ENCODE measurements at places on chromosomes 13 and 19.

GRCh38 chr19:47155148-47155547 is 24.5 kb downstream of the SAE1 start:
- no peak for DNase-seq

- DNase-seq, result no peak
Observed at GRCh38 chr13:102035969-102036368, 365.9 kb downstream of the FGF14 start.

DNA sequence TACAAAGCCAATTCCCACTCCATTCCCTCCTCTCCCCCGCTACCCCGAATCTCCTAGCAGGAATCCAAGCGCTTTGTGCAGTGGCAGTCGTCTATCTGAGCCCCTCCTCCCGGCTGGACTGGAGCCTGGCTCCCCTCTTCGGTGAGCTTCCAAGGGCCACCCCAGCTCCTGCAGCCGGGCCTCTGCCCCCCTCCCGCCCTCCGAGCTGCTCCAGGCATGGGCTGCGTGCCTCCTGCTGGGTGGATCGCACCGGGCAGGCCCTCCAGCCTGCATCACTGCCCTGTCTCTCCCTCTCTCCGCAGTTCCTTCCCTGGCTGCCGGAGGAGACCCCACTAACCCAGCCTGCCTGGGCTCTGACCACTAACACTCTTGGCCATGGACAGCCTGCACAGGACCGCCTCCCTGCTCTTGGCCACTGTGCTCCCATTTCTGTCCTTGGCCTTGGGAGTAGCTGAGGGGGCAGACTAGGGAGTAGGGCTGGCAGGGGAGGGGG is 12.9 kb upstream of the LENG8 start:
- no peak for DNase-seq

- no peak for DNase-seq
Observed at GRCh38 chr13:110377826-110378201, 70.7 kb downstream of the COL4A2 start.

DNA sequence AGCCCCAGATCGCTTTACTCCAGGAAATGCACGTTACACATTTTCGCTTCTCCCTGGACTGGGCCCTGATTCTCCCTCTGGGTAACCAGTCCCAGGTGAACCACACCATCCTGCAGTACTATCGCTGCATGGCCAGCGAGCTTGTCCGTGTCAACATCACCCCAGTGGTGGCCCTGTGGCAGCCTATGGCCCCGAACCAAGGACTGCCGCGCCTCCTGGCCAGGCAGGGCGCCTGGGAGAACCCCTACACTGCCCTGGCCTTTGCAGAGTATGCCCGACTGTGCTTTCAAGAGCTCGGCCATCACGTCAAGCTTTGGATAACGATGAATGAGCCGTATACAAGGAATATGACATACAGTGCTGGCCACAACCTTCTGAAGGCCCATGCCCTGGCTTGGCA is 44.6 kb downstream of the KL start:
- DNase-seq, result no peak
